Activated CD8-positive, alpha-beta T cell treated with anti-CD3 and anti-CD28 coated beads for 36 hours (primary cell): ENCODE measurements at places on chromosomes 5 and 9.

DNA sequence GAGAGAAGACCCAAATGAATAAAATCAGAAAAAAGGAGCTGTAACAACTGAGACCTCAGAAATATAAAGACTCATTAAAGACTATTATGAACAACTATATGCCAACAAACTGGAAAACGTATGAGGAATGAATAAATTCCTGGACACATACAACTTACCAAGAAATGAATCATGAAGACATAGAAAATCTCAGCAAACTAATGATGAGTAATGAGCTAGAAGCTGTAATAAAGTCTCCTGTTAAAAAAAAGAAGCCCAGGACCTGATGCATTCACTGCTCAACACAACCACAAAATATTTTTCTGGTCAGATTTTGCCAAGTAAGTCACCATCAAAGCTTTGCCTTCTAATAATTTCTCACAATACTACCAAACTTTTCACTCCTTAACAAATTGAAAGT lies 666.7 kb downstream of the LRRC70 start:
- no peak for DNase-seq

DNA sequence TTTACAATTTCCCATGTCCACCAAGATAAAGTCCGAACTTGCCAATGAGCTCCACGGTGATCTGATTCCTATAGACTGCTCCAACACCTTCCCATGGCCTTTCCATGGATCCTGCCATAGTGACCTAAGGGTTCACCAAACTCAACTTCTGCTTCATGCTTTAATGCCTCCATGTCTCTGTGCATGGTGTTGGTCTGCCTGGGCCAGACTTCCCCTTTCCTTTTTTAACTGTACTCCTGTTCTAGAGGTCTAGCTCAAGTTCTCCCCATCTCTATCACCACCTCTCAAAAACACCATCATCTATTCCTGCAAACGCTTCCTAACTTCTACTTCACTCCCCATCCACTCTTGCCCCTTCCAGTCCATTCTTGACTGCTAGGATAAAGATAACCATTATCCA lies 14.8 kb upstream of the SMARCA2 start:
- no peak for DNase-seq

GRCh38 chr9:93979721-93980120 lies 24.6 kb upstream of the BARX1 start:
- DNase-seq, result no peak

DNA sequence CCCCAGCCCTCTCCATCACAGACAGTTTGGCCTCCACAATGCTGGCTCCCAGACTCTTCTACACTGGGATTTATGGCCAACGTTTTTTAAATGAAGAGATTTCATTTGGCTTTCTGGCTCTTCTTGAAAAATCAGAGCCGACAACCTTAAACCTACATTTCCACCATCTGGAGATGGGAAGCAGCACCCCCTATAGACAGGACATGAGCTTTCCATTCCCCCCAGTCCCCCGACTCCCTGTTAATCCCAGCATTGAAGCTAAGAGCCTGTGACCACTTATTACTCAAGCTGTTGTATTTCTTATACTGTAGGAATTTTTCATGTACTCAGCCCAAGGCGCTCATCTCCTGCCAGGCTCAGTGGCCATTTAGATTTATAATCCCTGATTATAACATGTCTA lies 34.0 kb upstream of the AFAP1L1 start:
- DNase-seq, result no peak

- no peak for DNase-seq
Observed at GRCh38 chr9:89065921-89066320, 74.7 kb downstream of the S1PR3 start.

GRCh38 chr5:21071421-21071820 lies 1083.4 kb upstream of the CDH18 start:
- DNase-seq, result no peak

DNA sequence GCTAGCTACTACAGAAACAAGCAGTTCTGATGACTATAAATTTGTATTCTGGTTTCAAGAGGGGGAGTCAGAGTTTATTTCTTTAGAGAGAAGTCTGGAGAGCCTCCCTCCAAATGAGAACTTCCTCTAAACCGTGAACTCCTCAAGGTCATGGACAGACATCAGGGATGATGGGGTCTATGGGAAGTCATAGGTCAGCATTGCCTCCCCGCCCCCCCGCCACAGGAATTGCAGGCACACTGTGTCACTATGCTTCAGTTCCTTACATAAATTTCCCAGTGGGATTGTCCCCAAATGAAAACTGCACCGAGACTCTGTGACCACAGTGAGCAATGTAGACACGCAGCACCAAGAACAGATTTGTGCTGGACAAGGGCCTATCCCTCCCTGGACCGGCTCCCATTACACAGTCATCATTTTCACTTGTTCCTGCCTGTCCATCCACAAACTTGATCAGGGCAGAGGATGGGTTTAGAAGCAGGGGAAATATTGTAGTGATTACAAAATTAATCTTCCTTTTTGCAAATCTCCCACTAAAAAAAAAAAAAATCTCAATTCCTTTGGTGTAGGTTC lies 300.3 kb downstream of the EFNA5 start:
- DNase-seq, result no peak

- no peak for DNase-seq
Observed at GRCh38 chr5:84014966-84015365, 294.3 kb upstream of the HAPLN1 start.

- peak; percentile 43 for DNase-seq
Observed at GRCh38 chr5:172910828-172911627, 48.2 kb upstream of the RPL26L1 start.

- no peak for DNase-seq
Observed at GRCh38 chr5:40585537-40586267, 94.0 kb upstream of the PTGER4 start.

GRCh38 chr5:90015584-90016018 lies 394.0 kb downstream of the CETN3 start:
- DNase-seq, result no peak

DNA sequence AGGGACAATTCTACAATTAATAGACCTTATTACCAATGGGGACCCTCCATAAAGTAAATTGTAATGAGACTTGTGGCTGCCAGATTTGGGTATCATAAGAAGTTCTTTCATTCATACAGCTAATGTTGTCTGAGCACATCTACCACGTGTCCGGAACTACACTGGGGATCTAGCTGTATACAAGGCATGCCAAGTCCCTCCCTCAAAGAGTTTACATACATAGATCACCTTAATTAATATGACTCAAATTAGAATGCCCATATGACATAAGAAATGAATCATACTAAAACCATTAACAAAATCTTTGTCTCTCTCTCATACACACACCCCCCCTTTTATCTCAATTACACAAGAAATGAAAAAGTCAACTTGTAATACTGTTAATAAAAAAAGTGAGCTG lies 18.0 kb upstream of the NR4A3 start:
- no peak for DNase-seq

GRCh38 chr5:52013523-52013922 lies 630.3 kb downstream of the ISL1 start:
- no peak for DNase-seq

DNA sequence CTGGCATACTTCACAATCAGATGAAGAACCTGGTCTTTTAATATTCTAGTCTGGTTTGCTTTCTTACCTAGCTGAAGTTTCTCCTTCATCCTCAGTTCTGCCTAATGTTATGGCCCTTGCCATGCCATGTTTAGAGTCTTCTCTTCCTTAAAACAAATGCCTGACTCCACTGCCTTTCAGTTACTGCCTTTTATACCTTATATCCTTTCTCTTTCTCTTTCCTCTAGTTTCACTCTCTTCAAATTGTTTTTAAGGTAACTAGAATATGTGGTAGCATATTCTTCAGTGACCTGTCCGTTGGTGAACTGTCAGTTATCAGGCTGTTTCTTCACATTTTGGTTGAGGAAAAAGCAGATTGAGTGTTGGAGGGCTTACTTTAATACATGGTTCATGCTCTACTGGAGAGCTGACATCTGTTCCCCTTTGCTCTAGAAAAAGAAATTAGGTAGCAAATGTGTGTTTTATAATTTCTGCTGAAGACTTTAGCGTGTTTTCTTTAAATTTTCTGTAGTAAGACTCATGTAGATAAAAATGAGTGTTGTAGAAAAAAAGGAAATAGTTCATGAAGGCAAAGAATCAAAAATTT lies 103.8 kb downstream of the DMXL1 start:
- DNase-seq, result no peak

DNA sequence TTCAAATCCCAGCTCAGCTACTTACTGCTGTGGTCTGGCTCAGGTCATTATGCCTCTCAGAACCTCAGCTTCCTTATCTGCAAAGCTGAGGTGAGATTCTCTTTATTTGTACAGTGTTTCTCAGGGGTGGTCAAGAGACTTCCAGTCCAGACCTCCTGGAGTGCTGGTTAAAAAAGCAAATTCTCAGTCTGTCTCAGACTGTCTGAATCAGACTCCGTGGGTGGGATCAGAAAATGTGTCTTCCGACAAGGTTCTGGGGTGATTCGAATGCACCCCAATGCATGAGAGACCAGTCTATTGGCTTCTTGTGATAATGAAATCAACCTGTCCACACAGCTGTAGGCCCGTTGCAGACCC lies 137.7 kb upstream of the SMIM23 start:
- DNase-seq, result no peak

GRCh38 chr9:21491756-21492155 lies 9.6 kb upstream of the IFNE start:
- DNase-seq, result no peak

- DNase-seq, result no peak
Observed at GRCh38 chr5:104708027-104708426, 1145.4 kb upstream of the NUDT12 start.

DNA sequence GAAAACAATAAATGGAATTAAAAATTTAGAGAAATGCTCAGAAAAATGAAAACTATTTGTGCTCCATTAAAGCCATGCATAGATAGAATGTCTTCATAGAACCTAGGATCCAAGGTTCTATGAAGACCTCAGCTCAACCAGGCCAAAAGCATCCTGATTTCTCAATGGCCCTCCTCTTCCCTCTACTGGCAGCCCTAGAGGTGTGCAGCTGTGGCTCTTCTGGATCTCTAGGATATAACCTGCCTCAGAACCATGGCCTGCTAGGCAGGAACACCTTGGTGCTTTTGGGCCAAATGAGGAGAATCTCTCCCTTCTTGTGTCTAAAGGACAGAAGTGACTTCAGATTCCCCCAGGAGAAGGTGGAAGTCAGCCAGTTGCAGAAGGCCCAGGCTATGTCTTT lies 15.1 kb downstream of the IFNA1 start:
- peak; percentile 20 for DNase-seq

DNA sequence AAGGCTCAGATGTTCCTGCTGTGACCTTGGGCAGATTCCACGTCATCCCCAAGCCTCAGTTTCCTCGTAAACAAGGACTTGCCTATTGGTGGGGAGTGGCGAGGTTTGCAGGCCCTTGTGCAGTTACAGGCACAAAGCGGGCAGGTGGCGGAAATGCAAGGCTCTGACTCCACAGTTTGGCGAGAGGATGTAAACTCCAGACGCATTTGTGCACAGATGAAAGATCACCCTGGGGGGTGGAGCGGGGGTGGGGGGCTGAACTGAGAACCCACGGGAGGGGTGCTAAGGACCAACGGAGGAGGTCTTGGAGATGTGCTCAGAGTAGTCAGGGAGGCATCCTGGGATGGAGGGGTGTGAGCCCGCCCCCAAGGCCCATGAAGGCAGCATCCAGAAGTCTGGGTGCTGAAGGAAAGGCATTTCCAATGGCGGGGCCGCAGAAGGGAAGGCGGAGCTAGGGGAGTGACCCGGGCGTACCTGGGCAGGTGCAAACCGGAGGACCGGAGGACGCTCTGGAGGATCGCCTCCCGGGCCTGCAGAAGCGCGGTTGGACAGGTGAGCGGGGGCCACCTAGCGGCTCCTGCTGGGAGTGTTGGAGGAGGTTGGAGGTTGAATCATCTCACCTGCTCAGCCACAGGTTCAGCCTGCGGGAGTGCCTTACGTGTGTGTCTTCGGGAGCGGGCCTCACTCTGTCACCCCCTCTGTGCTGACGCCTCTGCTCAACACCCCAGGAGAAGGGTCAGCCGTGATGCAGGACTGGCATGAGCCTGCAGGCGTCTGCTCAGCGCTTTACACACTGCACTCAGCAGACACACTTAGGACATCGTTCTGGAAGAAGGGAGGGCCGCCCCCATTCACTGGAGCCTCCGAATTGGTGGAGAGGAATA lies 1.9 kb upstream of the FIBCD1 start:
- DNase-seq, result peak; percentile 86
